ENCODE measurements at places on chromosomes 12 and 14. TPM values are rescaled to one million over a fixed set of nuclear protein-coding genes. Genes with fewer than 3 reads are reported as not detected.

Gene KRT77
- 0.74 TPM for total RNA-seq

Gene KRT71
- total RNA-seq, result not detected

DNA sequence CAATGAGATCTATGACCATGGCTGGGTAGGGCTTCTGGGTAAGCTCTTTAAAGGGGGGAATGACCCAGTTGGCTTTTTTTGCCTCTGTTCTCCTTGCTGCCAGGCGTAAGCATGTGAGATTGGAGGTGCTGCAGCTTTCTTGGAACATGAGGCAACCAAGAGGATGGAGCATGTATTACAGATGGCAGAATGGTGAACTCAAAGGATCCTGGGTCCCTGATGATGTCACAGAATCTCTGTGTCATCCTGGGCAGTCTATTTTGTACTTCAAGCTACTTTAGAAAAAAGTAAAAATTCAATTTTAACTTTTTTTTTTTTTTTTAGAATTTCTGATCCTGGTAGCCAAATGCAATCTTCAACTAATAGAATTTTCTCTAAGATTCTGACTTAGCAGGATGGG, 8.0 kb downstream of the KRT82 start:
- H3K27me3 ChIP-seq, result no peaks in the 10 kb centered on the region
- no peaks in the 10 kb centered on the region for H3K4me1 ChIP-seq
- H3K27ac ChIP-seq, result no peak overlapping the region
- H3K36me3 ChIP-seq, result no peaks in the 10 kb centered on the region

- no peaks in the 10 kb centered on the region for H3K36me3 ChIP-seq
- no peak for DNase-seq
- no peak overlapping the region for H3K27ac ChIP-seq
- no peaks in the 10 kb centered on the region for H3K4me1 ChIP-seq
Observed at GRCh38 chr14:35632271-35632670, 98.3 kb downstream of the INSM2 start.

GRCh38 chr14:53041067-53041466, 90.2 kb upstream of the FERMT2 start:
- no peaks in the 10 kb centered on the region for H3K36me3 ChIP-seq
- DNase-seq, result no peak
- no peak overlapping the region for H3K4me3 ChIP-seq

DNA sequence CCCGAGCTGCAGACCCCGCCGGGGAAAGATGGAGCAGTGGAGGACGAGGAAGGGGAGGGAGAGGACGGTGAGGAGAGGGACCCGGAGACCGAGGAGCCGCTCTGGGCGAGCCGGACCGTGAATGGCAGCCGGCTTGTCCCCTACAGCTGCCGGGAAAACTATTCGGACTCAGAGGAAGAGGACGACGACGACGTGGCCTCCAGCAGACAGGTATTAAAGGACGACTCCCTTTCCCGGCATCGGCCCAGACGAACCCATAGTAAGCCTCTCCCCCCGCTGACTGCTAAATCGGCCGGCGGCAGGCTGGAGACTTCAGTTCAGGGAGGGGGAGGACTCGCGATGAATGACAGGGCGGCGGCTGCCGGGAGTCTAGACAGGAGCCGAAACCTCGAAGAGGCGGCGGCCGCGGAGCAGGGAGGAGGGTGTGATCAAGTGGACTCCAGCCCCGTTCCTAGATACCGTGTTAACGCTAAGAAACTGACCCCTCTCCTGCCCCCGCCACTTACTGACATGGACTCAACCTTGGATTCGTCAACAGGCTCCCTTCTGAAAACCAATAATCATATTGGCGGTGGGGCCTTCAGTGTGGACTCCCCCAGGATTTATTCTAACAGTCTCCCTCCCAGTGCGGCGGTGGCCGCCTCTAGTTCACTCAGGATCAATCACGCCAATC, 962 bp downstream of the LEMD3 start:
- H3K4me3 ChIP-seq, result peak overlapping the region; percentile 98
- H3K27me3 ChIP-seq, result no peaks in the 10 kb centered on the region
- peak; percentile 74 for DNase-seq
- peak overlapping the region; percentile 98 for H3K27ac ChIP-seq
- H3K36me3 ChIP-seq, result no peaks in the 10 kb centered on the region

DNA sequence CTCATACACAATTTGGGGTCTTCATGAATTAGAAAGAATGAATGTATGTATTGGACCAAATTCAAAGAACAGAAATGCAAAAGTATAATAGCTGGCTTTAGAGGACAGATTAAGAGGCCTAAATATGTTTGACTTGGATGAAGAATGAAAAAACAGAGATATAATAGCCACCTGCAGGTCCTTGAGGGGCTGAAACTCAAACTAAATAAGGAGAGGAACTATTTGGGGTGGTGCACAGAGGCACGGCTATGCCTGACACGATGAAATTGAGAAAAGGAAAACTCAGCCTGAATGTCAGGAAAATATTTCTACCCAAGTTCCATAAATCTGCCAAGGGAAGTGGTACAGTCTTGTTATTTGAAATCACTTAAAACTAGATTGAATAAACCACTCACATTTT, 222.9 kb upstream of the DDHD1 start:
- no peaks in the 10 kb centered on the region for H3K27me3 ChIP-seq
- DNase-seq, result no peak
- no peak overlapping the region for H3K27ac ChIP-seq
- no peaks in the 10 kb centered on the region for H3K36me3 ChIP-seq
- no peaks in the 10 kb centered on the region for H3K4me1 ChIP-seq

Gene SLC17A8
- total RNA-seq, result 0.08 TPM

Gene PMCH
- not detected for total RNA-seq

- no peaks in the 10 kb centered on the region for H3K36me3 ChIP-seq
- H3K27ac ChIP-seq, result no peak overlapping the region
- no peak for DNase-seq
- H3K27me3 ChIP-seq, result no peaks in the 10 kb centered on the region
Observed at GRCh38 chr12:94571556-94571955, 78.8 kb downstream of the TMCC3 start.

DNA sequence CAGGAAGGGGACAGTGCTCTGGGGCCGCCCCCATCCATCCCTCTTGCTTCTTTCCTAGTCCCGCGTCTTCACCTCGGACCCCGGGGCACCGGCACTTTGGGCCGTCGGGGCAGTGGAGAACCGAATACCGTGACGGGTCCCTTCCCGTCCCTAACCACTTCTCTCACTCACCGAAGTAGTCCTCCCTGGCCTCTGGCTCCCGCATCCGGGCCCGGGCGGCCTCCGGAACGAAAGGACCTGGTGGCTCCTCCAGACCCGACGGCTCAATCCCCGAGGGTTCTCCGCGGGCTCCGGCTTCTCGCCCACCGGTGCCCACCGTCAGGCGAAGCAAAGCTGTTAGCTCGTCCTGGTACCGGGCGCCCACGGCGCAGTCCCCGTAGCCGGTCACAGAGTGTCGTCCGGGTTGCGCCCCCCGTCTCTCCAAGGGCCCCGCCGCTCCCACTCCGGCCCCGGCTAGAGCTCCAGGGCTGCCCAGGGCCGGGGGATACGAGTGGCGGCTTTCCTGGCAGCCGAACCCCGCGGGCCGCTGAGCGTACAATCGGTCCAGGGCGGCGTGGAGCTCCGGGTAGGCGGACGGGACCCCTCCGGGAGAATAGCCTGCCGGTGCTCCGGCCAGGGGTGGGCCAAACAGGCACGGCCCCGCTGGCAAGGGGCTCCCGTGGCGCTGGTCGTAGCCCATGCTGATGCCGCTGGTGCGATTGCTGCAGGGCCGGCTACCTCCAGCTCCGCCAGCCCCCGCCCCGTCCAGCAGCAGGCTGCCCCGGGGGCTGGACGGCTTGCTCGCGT, 1.1 kb downstream of the AJUBA start:
- DNase-seq, result no peak
- H3K4me3 ChIP-seq, result peak overlapping the region; percentile 75
- H3K27ac ChIP-seq, result peak overlapping the region; percentile 75

- H3K27me3 ChIP-seq, result no peaks in the 10 kb centered on the region
- no peak for DNase-seq
- H3K36me3 ChIP-seq, result no peaks in the 10 kb centered on the region
- H3K4me3 ChIP-seq, result no peak overlapping the region
- no peaks in the 10 kb centered on the region for H3K4me1 ChIP-seq
Observed at GRCh38 chr12:119936705-119937311, 52.2 kb upstream of the BICDL1 start.

DNA sequence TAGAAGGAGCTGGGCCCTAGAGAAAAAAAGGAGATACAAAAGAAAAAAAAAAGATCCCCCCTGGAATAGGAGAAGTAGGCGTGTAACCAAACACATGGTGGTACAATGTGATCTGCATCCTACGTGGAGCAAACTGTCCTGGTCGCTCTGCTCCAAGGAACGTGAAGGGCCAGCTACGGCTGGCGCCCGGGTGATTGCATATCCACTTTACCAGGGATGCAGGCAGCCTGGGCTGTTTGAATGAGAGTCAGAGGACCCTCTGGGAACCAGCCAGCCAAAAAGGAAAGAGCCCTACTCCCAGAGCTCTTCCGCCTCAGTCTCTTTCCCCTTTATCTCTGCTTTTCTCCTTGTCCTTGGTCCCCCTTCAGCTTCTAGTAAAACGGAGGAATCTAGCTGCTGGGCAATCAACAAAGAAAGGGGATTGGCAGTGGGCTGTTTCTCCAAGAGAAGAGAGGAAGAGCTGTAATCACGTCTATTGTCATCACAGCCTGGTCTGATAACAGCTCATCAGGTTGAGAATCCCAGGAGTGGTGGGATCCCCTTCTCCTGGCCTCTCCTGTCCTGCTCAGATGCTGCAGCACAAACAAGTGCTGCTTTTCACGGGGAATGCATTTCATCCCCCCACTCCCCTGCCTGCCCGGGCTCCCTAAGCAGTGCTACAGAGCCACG, 156.0 kb downstream of the ADCK1 start:
- no peak for DNase-seq
- no peak overlapping the region for H3K4me3 ChIP-seq
- H3K36me3 ChIP-seq, result no peaks in the 10 kb centered on the region
- no peaks in the 10 kb centered on the region for H3K4me1 ChIP-seq
- no peak overlapping the region for H3K27ac ChIP-seq
- no peaks in the 10 kb centered on the region for H3K27me3 ChIP-seq

DNA sequence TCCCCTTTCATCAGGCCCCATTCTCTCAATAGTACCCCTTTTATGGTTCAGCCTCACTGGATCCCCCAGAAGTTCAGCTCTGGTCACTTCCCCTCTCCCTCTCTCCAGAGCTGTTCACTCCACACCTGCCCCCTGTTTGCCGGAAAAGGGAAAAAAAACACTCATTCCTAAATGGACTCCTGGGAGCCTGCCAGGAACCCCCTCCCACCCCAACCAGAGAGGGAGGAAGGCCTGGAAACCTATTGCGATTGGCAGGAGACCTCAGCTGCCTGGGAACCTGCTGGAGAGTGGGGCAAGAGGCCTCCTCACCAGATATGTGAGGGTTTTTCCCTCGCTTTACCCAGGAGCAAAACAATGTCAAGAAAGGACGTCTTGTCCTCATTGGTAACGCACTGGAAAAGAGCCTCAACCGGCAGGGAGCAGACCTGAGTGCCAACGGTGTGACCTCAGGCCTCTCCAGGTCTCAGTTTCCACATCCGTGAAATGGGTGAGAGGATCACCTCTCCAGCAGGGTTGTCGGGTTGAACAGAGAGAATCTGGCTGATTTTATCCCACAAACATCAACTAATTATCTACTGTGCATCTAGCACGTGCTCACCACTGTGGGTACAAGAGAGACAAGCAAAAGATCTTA, 4.6 kb downstream of the DTX1 start:
- H3K4me3 ChIP-seq, result no peak overlapping the region
- H3K27me3 ChIP-seq, result no peaks in the 10 kb centered on the region
- peaks cover 9% of the 10 kb centered on the region for H3K4me1 ChIP-seq
- H3K36me3 ChIP-seq, result no peaks in the 10 kb centered on the region
- DNase-seq, result no peak

GRCh38 chr14:38128640-38129039, 79.1 kb upstream of the SSTR1 start:
- no peak overlapping the region for H3K4me3 ChIP-seq
- H3K27ac ChIP-seq, result no peak overlapping the region
- no peaks in the 10 kb centered on the region for H3K4me1 ChIP-seq
- DNase-seq, result no peak
- H3K27me3 ChIP-seq, result no peaks in the 10 kb centered on the region
- no peaks in the 10 kb centered on the region for H3K36me3 ChIP-seq

DNA sequence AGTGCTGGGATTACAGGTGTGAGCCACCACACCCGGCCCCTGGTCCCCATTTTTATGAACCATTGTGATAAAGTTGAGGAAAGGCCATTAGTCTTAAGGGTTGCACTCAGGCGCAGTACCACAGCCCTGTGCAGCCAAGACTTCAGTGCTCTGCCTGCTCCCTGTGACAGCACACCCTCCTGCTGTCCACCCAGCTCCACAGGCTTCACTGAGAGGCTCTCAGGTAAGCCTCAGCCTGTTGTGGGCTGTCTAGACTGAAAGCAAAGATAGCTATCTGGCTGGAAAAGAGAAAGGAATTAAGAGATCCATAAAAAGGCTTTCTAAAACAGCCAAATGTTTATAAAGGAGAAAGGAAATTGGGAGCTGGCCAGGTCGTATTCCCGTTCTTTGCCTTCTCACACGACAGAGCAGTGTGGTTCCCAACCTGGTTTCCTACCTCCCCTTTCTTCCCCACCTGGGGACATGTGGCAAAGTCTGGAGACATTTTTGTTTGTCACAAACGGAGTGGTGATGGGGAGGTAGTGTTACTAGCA, 19.1 kb upstream of the DNM1L start:
- H3K4me3 ChIP-seq, result no peak overlapping the region
- no peaks in the 10 kb centered on the region for H3K36me3 ChIP-seq
- H3K4me1 ChIP-seq, result no peaks in the 10 kb centered on the region
- H3K27ac ChIP-seq, result no peak overlapping the region
- H3K27me3 ChIP-seq, result no peaks in the 10 kb centered on the region
- no peak for DNase-seq

DNA sequence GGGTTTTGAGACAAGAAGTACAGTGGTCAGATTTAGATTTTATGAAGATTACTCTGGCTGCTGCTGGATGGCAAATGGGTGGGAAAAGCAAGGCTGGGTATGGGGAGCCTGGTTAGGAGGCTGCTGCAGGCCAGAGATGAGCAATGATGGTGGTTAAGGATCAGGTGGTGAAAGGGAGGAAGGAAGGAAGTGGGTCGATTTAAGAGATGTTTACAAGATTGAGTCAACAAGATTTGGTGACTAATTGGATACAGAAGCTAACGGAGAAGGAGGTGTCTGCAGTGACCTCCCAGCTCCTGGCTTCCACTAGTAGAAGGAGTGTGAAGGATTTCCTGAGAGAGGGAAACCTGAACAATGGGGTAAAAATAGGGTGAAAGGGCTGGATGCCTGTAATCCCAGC, 18.7 kb downstream of the NOS1 start:
- H3K36me3 ChIP-seq, result no peaks in the 10 kb centered on the region
- H3K4me3 ChIP-seq, result no peak overlapping the region
- DNase-seq, result no peak
- H3K27me3 ChIP-seq, result no peaks in the 10 kb centered on the region

GRCh38 chr12:13591488-13591887, 389.9 kb downstream of the GRIN2B start:
- H3K36me3 ChIP-seq, result no peaks in the 10 kb centered on the region
- no peak overlapping the region for H3K4me3 ChIP-seq
- DNase-seq, result no peak
- no peaks in the 10 kb centered on the region for H3K27me3 ChIP-seq
- H3K4me1 ChIP-seq, result no peaks in the 10 kb centered on the region

All from testis (tissue), 5 donors.